ENCODE measurements at places on chromosomes 2 and 18.

DNA sequence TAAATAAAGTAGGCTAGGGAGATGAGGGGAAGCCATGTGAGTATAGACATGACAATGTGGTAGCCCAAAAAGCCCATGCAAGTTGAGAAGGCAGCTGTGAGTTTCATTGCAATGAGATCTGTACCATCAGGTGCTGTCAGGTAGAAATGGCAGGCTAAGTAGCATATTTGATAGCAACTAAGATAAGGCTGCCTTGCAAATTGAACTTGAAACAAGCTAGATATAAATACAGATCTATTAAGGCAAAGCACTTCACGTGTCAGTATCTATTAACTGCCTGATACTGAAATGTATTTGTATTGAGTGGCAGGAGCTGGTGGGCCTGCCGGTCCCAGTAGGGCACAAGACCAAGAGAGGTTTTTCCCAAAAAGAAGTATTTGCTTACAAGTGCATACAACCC, 419.9 kb downstream of the TDRD15 start:
- DNase-seq, result no peak

GRCh38 chr2:105858868-105859693, 114.4 kb downstream of the NCK2 start:
- DNase-seq, result no peak

GRCh38 chr18:61379827-61380226, 46.6 kb downstream of the CDH20 start:
- DNase-seq, result no peak

DNA sequence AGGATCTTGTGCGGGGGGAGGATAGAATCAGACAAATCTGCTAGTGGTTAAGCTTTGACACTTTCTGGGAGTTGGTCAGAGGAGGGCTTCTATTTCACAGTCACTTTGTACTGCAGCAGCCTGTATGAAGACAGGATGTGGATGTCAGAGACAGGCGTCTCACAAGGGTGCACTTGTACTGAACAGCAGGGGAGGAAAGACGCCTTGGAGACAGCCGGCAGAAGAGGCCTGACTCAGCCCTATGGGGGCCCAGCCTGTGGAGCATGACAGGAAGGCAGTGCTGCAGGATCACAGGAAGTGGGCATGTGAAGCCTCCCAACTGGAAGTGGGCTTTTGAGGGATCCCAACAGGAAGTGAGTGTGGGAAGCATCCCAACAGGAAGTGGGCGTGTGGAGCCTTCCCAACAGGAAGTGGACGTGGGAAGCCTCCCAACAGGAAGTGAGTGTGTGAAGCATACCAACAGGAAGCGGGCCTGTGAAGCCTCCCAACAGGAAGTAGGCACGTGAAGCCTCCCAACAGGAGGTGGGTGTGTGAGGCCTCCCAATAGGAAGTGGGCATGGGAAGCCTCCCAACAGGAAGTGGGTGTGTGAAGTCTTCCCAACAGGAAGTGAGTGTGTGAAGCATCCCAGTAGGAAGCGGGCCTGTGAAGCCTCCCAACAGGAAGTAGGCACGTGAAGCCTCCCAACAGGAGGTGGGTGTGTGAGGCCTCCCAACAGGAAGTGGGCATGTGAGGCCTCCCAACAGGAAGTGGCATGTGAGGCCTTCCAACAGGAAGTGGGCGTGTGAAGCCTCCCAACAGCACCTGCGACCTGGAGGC, 212.3 kb downstream of the SNTG2 start:
- peak; percentile 64 for DNase-seq

DNA sequence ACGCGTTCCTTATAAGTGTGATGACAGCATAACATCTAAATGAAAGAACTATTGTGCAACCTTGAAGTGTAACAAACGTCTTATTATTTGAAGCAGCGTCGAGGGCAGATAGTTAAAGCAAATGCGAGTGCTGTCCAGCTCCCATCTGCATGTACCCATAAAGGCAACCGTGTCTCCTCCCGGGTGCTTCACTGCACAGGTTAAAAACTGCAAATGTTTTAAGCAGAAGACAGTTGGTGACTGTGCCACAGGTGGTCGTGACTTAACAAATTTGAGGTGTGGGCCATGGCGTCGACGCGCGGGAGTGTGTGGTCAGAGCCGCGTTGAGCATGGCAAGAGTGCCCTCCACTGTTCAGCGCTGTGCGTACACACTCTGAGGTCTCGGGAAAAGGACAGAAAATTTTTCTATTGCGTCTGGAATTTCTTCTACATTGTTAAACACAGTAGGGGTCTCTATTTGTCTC, 6.4 kb downstream of the SALL3 start:
- no peak for DNase-seq

GRCh38 chr2:53987336-53987921, 16.6 kb upstream of the PSME4 start:
- peak; percentile 23 for DNase-seq

- DNase-seq, result no peak
Measured at GRCh38 chr2:192126912-192127311, 67.8 kb downstream of the TMEFF2 start.

DNA sequence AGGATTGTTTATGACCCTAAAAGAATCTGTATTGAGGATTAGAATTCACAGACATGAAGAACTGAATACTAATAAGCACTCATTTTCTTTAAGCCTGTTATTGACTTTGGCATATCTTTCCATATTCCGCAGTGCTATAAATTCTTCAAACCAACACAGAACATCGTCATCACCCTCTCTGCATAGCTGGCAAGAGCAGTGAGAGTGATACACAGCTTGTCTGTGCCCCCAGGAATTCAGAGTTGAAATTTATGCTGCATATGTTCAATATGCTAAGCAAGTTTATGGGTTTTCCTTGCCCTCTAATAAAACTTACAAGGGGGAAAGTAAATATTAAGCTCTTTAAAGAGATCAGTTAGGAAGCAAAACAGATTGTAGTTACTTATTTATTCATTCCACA, 32.7 kb downstream of the CTLA4 start:
- no peak for DNase-seq

- DNase-seq, result peak; percentile 33
Measured at GRCh38 chr2:97765933-97766332, 52.6 kb downstream of the ZAP70 start.

DNA sequence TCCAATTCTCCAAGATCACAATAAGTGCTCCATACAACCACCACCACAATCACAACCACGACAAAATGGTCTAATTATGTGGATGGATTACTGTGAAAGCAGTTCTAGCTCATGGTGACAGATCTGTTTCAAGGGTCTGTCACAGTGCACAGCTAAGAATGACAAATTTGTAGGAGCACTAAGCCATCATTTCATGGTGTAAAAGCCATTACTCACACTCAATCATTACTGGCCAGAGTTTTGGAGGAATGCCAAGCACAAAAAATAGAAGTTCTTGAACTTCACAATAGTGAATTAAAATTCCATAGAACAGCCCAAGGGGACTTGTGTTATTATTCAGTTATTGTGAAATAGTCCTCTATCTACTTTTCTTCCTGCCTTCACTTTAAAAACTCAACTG, 2.3 kb downstream of the CPS1 start:
- DNase-seq, result peak; percentile 8

Measured in kidney glomerular epithelial cell (primary cell).